Stimulated activated CD4-positive, alpha-beta T cell treated with anti-CD3 and anti-CD28 coated beads, Interleukin-4, amount 100 ng/mL, for 1 hour (primary cell): ENCODE measurements at places on chromosomes 5 and 9.

GRCh38 chr9:28607843-28608242, 1034.6 kb upstream of the C9orf72 start:
- no peak for DNase-seq

GRCh38 chr9:27626244-27627187, 53.2 kb upstream of the C9orf72 start:
- no peak for DNase-seq

DNA sequence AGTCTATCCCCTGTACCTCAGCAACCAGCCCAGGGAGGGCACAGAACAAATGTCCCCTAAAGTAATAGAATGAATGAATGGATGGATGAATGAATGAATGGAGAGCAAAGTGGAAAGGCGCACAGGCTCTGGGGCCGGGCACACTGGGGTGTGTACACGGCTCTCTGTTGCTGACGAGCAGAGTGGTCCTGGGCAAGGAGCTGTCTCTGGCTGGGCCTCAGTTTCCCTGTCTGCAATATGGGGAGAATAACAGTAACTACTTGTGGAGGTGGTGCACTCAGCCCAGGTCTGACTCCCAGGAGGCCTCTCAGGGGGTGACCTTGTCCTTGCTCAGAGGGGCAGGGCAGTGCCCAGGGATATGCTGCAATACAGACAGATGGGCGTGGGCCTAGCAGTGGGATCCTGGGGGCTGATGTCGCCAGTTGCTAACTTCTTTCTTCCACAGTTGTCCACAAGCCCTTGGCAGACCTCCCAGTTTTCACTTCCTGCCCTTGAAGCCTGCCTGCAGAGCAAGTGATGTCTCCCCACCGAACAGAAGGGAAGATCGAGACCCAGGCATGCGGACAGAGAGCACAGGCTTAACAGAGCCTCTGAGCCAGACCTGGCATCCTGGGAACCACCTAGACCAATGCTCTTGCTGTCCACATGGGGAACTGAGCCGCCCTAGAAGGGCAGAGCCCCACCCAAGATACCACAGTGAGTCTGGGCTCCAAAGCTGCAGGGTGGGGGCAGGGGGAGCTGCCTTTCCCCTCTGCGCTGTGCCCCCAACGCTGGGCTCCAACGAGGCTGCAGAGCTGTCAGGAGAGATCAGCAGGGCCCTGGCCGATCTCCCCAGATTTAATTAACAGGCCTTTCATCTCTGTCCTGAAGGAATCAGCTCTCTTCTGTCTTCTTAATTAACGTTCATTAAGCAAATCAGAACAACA, 13.6 kb upstream of the LAMC3 start:
- no peak for DNase-seq

- DNase-seq, result no peak
Measured at GRCh38 chr9:98022447-98022846, 34.1 kb upstream of the NANS start.

GRCh38 chr9:29214690-29215253, 1641.5 kb upstream of the C9orf72 start:
- no peak for DNase-seq

GRCh38 chr9:32502464-32502863, 23.5 kb downstream of the RIGI start:
- no peak for DNase-seq

DNA sequence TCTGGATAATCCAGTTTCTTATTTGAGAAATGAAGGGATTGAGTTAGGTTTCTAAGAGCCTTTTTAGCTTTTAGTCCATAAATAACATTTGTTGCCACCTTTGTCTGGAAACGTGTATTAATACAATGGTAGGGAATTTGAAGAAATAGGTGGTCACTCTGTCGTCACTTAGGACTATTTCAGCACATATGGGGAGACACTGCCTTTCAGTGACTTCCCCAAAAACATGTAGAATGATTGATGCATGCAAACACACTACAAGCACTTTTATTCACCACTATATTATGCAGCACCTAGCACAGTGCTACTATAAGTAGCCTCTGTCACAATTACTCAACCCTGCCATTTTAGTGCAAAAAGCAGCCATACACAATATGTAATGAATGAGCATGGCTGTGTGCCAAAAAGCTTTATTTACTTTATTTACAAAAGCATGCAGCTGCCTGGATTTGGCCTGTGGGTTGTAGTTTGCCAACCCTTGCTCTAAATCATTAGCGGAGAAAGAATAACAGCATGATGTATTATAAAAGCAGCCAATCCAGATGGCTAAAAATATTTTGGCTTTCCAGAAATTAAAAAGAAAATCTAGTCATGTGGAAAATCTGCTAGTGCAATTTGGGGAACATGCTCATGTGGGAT, 154.2 kb upstream of the HMHB1 start:
- DNase-seq, result no peak

- DNase-seq, result no peak
Measured at GRCh38 chr5:87393331-87393730, 19.4 kb downstream of the CCNH start.

- DNase-seq, result no peak
Measured at GRCh38 chr9:101639785-101640665, 45.3 kb upstream of the PPP3R2 start.

- DNase-seq, result no peak
Measured at GRCh38 chr5:179822444-179822990, 1.8 kb downstream of the SQSTM1 start.

- no peak for DNase-seq
Measured at GRCh38 chr5:32029261-32029660, 144.9 kb downstream of the GOLPH3 start.

DNA sequence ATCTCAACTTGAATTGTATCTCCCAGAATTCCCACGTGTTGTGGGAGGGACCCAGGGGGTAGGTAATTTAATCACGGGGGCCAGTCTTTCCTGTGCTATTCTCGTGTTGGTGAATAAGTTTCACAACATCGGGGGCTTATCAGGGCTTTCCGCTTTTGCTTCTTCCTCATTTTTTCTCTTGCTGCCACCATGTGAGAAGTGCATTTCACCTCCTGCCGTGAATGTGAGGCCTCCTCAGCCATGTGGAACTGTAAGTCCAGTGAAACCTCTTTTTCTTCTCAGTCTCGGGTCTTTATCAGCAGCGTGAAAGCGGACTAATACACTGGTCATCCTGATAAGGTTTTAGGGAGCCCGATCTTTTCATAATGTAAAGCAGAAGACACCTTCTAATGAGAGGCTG, 687.0 kb upstream of the FTMT start:
- no peak for DNase-seq

- no peak for DNase-seq
Measured at GRCh38 chr5:171268700-171269620, 40.1 kb upstream of the TLX3 start.

GRCh38 chr9:97570899-97571298, 62.3 kb downstream of the TSTD2 start:
- DNase-seq, result no peak

- no peak for DNase-seq
Measured at GRCh38 chr5:126888175-126888574, 111.2 kb downstream of the LMNB1 start.

DNA sequence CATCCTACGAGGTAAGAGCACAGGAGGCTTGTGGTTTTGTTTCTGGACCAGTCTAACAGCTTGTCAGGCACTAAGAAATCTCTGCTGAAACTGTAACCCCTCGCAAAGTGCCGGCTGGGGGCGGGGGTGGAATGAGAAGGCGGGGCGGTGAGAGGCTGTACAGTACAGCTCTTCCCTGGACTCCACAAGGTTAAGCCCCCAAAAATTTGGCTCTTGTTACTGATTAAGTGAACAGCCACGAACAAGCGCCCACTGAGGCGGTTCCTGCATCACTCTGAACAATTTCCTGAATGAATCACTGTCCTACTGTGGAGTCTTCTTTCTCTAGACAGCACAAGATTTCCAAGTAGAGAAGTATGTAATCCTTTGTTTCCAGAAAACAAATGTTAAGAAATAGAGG, 6.8 kb downstream of the FBP2 start:
- DNase-seq, result no peak

DNA sequence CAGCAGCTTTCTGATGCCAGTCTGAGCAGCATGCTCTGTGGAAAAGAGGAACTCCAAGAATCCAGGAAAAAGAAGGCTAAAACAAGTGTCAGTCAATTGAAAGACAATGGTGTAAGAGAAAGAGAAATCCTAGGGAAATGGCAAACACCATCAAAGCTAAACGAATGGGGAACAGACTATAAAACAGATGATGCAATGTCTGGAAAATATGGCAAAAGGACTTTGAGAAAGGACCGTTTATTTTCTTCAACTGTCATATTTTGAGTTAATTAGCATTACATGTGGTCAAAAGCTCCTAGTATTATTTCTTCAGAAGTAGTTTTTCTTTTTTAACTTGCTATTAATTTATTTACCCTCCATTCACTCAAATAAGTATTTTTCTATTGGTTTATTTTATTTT, 465.2 kb downstream of the LRRC70 start:
- DNase-seq, result no peak

DNA sequence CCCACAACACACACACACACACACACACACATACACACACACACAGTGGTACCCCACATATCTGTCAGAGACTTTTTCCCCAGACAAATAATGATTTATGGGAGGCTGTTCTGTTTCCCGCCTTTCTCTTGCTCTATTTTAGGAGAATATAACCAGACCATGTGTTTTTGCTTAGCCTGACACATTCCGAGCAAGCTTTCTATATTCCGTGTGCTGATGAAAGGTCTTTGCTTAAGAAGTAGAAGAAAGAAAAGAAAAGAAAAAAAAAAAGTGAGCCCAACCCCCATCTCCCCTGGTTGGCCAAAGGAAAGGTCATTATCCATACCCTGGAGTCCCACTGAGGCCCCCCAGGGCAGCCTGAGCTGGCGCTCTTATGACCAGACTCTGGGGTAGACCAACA, 338.6 kb downstream of the SLIT3 start:
- DNase-seq, result no peak

DNA sequence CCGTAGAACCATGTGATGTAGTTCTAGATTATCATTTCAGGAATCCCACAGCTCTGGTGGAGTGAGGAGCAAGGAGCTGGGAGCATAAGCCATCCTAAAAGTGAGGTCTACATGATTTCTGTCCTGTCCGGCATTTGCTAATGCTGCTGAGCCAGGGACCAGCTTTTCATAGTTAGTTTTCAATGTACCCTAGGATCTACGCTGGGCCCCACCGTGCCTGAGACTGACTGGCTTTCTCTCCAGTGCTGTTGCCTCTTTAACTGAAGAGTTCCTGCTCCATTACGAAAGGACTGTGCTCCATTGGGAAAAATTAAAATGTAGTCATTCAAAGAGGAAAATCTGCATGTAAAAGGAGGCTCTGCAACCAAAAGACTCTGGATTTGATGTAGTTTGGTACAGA, 634.8 kb downstream of the DMRTA1 start:
- no peak for DNase-seq

DNA sequence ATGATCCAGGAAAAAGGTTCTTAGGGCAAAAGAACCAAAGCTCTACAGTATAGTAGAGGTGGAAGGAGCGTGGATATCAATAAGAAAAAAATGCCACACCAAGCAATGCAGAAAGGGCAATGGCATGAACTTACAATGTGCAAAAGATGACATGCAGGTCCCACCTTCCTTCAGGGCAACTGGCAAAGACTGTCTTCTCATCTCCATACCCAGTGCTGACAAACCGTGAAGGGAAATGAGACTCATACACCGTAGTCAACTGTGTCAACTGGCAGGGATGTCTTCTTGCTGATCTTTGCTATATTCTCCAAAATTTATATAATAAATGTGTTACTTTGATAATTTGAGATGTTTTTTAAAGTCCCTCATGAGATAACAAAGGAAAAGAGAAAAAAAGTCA, 36.0 kb downstream of the MED27 start:
- no peak for DNase-seq

DNA sequence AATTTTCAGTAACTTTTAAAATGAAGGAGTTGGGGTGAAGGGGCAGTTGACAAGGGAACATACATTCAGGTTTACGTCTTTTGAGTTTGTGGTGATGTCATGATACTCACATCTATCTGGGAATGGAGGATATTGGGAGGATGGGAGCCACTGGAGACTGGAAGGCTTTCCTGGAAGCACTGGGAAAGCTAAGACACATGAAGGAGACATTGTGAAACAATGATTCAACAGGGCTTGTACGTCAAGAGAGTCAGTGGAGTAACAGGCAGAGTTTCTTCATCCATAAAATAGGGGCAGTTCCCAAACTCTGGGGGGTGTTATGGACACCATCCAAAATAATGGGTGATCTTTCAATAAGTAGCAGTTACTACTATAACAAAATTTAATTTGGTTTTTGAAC, 572.8 kb downstream of the CCDC171 start:
- DNase-seq, result no peak

GRCh38 chr9:32398207-32398606, 13.8 kb downstream of the ACO1 start:
- no peak for DNase-seq

DNA sequence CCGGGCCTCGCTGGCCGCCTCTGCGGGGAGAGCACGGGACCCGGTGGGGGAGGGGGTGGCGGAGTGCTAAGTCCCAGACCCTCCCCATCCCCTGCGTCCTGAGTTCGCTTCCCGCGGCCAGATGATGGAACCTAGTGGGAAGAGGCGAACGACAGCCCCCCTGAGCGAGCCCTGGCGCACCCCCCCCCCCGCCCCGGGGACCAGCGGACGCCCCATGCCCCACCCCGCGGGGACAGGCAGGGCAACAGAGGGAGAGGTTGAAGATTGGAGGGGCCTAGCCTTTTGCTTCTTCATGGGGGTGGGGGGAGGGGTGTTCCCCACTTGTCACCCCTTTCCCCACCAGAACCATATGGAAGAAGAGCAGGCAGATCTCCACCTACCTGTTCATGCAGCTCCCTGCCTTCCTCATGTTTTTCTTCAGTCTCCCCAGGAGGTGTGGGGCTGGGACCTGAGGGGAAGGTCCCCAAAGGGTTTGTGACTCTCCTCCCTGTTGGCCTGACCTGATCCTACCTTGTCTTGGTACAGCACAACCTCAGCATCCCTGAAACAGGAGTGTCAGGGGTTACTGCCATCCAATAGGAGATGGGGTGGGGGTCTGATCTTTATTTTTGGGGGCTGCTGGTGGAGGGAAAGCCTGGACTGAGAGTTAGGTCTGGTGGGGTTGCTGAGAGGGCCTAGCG, 485 bp downstream of the FAM53C start:
- no peak for DNase-seq

DNA sequence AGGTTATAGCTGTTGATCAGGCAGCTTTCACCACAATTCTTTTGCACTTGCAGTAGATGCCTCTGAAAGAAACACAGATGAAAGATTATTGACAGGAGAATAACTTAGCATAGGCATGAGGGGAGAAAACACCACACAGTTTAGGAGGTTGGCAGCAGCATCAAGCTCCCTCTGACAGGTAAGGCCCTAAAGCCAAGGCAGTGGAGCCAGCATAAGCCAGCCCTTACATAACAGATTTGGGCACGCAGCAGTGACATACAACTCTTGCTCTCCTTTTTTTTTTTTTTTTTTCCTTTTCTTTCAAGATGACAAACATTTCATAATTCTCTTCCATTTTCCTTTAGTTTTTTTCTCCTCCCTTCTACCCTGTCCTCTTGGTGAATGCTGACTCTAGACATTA, 257.6 kb upstream of the ADAMTSL1 start:
- DNase-seq, result no peak

DNA sequence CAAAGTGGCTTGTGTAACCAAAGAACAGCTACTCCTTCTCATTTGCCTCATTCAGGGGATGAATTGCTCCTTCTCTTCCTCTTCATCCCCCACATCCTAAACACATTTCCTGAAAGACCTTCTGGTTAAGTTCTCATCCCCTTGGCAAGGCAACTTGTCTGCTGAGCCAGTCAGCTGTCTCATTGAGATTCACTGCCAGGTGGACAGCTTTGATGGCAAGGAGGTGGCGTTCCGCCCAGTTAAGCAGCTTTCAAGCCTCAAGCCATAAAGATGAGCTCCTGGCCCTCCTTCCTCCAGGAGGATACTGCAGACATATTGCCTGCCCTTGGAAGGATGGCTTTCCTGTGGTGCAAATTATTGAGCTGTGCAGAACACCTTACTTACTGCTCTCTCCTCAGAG, 448.6 kb upstream of the MPDZ start:
- DNase-seq, result no peak
